GM13977 (cell line): ENCODE measurements at places on chromosomes 11 and 22.

- DNase-seq: peak; percentile 35
Measured at GRCh38 chr22:21876486-21877176, 9.2 kb upstream of the MAPK1 start.

DNA sequence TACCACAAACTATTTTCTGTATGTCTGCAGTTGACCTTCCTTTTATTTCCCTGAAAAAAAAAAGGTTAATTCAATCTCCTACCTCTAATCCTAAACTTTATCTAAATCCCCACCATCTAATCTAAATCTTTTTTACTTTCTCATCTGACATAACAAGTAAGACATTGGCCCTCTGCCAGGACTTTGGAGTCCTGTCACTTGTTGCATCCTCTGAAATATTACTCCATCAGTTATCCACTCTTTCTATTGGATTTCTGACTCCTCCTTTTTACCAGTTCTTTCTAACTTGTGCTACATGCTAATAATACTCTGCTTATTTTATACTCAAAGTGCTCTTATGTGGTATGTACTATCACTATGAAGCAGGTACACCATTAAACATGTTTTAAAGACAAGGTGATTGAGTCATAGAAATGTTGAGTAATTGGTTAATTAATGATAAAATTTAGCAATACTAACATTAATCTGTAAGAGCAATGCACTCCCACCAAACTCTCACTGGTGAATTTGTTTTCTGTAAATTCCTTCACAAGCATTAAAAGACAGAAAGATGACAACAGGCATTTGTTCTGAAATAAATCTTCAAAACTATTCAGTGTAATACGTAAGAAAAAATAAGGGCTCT lies 914.2 kb upstream of the RAG2 start:
- no peak for DNase-seq

DNA sequence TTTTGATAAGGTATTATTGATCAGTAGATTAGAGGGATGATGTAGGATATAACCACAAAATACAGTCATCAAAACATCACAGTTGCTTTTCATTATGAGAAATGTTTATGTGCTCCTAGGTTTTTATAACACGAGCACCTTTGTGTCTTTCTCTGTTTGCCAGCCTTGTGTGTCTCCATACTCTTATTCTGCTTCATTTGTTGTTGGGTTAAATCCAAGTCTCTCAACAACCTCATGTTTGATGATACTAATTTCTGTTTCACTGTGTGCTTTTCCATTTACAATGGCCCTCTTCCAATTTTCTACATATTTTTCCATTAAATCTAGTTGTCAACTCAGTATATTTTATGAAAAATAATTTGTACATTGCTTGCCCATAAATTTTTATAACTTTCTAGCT lies 107.7 kb upstream of the POU2AF2 start:
- no peak for DNase-seq

- no peak for DNase-seq
Measured at GRCh38 chr11:119919656-119920055, 190.7 kb upstream of the NECTIN1 start.

- DNase-seq: no peak
Measured at GRCh38 chr11:116862185-116862584, 24.8 kb upstream of the APOA1 start.
